Naive thymus-derived CD8-positive, alpha-beta T cell (primary cell): ENCODE measurements at places on chromosomes 3 and 15.

DNA sequence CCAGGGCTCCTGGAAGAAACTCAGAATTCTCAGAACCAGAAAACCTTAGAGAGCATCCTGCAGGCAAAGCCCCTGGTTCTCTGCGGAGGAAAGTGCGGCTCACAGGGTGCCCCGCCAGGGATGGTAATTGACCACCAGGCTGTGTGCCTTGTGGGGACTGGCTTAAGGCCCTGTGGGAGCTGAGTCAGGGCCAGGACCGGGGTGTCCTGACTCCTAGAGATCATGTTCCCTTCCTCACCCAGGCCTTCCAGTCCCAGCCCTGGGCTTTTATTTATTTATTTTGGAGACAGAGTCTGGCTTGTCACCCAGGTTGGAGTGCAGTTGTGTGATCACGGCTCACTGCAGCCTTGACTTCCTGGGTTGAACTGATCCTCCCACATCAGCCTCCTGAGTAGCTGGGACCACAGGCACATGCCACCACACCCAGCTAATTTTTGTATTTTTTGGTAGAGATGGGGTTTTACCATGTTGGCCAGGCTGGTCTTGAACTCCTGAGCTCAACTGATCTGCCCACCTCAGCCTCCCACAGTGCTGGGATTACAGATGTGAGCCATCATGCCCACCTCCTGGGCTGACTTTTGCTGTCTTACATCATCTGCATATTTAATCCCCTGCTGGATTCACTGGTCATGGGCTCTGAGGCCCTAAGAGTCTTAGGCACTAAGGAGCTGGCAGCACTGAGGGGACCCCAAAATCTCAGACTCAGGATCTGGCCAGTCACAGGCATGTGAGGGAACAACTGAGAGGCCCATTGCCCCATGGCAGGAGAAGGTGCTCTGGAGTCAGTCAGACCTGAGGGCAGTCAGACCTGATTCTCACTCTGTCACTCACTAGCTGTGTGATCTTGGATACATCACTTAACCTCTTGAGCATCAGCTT, 20.4 kb upstream of the LAMP3 start:
- DNase-seq = no peak

DNA sequence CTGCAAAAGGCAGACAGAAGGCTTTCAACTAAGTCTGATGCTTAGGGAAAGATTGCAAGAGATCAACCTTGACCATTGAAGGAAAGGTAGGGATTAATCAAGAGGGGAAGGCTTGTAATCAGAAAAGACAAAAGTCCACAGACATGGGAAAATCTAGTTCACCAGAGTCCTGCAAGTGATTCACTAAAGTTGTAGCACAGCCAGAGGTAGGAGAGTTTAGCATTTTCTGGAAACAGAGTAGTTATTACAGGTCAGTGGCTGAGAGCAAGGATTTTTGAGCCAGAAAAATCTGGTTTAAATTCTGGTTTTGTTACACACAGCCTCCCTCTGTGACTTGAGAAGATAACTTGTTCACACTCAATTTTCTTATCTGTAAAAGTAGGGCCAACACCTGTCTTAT, 35.3 kb upstream of the DPPA4 start:
- no peak for DNase-seq

DNA sequence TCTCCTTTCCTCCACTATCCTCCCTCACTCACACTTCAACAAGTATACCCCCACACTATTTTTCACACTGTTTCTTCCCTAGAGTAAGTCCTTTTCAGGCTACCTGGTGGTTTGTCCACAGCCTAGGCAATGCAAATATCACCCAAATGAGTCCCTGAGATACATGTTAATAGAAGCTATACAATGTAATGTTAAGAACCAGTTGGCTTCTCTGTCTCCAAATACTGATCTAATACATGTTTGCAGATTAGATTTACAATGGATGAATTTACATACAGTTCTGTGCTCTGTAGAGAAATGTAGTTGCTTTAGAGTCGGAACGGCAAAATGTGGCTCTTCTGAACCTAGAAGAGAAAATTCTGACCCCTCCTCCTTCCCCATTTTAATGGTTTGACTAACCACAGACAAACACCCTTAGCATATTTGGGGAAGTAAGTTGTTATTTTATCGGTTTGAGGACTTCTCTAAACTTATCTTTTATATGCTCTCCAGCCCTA, 63.6 kb upstream of the MBNL1 start:
- DNase-seq = peak; percentile 42

DNA sequence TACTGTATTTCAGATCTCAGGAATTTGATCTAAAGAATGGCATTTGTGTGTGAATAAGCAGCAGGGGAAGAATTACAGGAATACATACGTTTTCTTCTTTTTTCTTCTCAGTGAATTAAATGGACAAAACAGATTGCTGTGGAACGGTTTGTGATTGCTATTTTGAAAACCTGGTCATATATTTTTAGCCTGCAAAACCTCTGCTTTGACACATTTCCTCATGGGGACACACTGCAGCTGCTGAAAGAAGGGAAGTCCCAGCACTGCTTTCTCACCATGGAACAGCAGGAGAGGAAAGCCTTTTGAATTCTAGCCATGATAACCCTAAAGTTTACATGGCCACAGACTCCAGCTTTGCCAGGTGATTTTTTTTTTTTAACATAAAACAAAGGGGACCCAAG, 315.0 kb downstream of the OXSM start:
- DNase-seq = no peak

GRCh38 chr3:27431116-27431515, 53.1 kb downstream of the SLC4A7 start:
- no peak for DNase-seq
